ENCODE measurements at places on chromosomes 1 and 21. TPM values are rescaled to one million over a fixed set of nuclear protein-coding genes. Genes with fewer than 3 reads are reported as not detected.

The MCOLN2 gene
- total RNA-seq = 9.6 TPM

The DDAH1 gene
- total RNA-seq = 71.0 TPM

The ATAD3C gene
- total RNA-seq = not detected

The LCE1F gene
- total RNA-seq = not detected

Data from M059J (cell line).